CD4-positive, alpha-beta T cell treated with Interleukin-6 for 4 hours (primary cell): ENCODE measurements at places on chromosomes 4 and X.
A peak's percentile ranks its signal among the peaks of the same experiment; 100 is the strongest.

GRCh38 chr4:141028024-141028529, 105.2 kb downstream of the RNF150 start:
- no peak for DNase-seq

DNA sequence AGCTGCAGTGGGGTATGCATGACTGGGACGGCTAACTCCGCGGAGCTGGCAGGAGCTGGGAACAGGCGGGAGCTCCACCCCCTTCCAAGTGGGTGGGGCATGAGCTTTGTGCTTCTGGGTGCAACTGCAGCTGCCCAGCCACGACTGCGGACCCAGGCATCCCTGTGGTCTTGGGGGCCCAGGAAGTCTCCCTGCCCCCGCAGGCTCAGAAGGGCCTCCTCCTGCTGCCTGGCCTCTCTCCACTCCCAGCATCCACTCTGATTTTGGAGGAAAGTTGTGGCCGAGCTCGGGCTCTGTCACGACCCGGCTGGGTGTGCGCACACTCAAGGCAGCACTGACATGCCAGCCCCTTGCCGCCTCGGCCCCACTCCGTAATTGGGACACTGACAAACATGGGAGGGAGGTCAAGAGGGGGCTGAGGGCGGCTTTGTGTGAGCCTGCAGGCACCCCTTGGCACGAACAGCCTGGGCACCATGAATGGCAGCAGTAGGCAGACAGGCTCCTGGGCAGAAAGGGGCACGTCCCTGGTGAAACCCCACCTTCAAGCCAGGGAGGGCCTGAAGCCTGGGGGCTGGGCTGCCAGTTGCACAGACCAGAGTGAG, 822.6 kb downstream of the GLUD2 start:
- no peak for DNase-seq

- no peak for DNase-seq
Measured at GRCh38 chrX:110448459-110448858, 89.8 kb downstream of the RTL9 start.

DNA sequence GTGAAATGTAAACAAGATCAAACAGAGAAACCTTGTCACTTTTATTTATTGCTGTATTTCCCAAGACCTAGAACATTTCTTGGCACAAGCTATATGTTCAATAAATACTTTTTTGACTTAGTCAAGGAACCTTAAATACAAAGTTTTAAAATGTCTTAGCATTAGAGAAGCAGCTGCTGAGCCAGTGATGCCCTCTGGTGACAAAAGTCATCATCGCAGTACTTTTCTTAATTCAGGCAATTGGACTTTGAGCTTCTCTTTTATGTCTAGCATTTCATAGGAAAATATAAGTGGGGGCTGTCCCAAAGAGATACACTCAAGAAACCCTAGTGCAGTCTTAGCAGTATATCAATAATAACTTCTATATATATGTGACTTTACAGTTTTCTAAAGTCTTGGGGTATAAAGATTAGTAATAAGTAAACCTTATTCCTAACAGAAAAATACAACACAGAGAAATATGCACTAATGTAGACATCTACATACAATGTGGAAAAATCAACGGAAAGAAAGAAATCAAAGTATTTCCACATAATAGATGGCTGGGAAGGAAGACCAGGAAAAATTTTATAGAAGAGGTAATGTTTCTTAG, 118.4 kb downstream of the DTHD1 start:
- DNase-seq = peak; percentile 65

- DNase-seq = no peak
Measured at GRCh38 chr4:185467101-185467500, 4.4 kb downstream of the CCDC110 start.

DNA sequence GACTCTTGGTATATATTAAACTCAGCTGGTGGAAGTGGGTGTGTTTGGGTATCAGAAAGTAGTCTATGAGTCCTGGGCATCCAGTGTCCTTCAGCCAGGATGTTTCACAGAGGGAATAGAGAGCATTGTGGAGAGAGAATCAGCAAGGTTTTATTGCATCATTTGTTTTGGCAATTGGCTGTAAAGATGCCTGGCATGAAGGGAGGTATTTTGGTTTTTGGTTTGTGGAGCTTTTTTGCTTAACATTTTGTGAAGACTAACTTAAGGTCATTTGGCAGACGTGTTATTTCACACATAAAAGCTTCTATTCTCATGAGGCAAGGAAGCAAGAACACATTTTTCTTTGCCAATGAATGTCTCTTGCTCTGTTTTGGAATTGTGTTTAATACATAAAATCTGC, 71.1 kb downstream of the DCLK2 start:
- no peak for DNase-seq

DNA sequence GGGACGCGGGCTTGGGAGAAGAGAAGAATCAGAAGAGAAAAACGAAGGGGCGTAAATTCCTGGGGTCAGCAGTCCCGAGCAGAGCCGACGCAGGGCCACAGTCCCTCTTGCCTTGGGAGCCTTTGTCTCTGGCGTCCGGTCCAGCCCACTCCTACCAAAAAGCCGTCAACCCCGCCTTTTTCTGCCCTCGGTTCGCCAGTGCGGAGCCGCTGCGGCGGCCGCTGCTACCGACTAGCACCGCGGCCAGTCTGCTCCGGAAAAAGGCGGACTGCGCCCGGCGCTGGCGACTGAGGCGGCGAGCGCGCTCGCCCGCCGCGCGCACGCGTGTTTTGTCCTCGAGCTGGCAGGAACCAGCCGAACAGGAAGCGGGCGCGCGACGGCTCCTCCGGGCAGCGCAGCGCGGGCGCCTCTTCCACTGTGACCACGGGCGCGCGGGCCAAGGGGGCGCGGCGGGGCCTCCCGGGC, 502 bp downstream of the HNRNPDL start:
- DNase-seq = peak; percentile 84

DNA sequence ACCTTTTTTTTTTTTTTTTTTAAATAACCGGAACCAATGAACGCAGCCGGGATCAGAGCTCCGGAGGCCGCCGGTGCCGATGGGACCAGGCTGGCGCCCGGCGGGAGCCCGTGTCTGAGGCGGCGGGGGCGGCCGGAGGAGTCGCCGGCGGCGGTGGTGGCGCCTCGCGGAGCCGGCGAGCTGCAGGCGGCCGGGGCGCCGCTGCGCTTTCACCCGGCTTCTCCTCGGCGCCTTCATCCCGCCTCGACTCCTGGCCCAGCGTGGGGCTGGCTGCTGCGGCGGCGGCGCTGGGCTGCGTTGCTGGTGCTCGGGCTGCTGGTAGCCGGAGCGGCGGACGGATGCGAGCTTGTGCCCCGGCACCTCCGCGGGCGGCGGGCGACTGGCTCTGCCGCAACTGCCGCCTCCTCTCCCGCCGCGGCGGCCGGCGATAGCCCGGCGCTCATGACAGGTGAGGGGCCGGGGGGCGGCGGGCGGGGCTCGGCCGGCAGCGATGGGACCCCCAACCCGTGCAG, 337 bp downstream of the STIM2 start:
- DNase-seq = peak; percentile 63

- DNase-seq = no peak
Measured at GRCh38 chr4:93732509-93732908, 96.0 kb upstream of the ATOH1 start.

GRCh38 chr4:145182222-145182621, 1.8 kb upstream of the OTUD4 start:
- DNase-seq = no peak

GRCh38 chr4:125734504-125734903, 419.7 kb downstream of the FAT4 start:
- no peak for DNase-seq

GRCh38 chrX:69508610-69509009, 4.5 kb downstream of the NALF2 start:
- DNase-seq = no peak

DNA sequence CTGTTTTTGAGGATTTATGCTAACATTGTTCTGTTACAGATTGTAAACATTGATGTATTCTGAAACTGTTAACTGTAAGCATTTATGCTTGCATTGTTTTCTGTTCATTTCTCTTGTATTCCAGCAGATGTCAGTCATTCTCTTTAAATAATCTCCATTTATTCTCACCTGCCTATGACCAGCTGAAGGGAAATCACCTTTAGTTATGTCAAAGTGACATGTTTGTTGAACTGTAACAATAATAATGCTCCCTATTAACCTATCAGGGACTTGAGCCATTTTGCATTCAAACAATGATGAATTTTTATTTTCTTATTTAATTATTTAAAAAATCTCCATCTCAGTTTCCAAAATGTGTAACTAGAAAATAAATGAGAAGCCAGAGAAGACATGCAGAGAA, 58.0 kb downstream of the SPCS3 start:
- DNase-seq = no peak

DNA sequence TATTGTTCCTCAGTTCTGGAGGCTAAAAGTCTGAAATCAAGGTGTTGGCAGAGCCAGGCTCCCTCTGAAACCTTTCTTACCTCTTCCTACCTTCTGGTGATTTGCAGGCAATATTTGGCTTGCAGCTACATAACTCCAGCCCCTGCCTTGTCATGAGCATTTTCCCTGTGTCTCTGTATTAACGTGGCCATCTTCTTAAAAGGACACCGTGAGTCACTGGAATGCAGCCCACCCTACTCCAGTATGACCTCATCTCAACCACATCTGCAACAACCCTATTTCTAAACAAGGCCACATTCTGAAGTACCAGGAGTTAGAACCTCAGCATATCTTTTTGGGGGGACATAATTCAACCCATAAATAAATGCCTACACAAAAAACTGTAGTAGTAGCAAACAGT, 40.7 kb downstream of the FANCB start:
- no peak for DNase-seq

DNA sequence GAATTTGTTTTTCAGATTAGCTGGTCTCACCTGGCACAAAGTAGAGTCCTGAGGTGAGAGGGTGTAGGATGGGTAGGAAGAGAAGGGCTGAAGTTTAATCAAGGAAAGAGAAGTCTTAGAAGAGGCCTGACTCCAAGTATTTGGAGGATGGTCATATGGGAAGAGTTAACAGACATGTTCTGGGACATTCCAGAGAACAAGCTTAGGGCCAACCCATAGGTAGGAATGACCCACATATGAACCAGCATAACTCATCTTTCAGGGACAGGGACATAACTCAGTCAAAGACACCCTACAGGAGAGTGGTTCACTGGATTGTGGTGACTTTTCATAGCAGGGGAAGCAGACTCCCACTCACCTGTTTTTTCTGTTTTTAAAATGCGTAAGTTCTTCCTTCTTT, 27.9 kb upstream of the ANXA5 start:
- no peak for DNase-seq

DNA sequence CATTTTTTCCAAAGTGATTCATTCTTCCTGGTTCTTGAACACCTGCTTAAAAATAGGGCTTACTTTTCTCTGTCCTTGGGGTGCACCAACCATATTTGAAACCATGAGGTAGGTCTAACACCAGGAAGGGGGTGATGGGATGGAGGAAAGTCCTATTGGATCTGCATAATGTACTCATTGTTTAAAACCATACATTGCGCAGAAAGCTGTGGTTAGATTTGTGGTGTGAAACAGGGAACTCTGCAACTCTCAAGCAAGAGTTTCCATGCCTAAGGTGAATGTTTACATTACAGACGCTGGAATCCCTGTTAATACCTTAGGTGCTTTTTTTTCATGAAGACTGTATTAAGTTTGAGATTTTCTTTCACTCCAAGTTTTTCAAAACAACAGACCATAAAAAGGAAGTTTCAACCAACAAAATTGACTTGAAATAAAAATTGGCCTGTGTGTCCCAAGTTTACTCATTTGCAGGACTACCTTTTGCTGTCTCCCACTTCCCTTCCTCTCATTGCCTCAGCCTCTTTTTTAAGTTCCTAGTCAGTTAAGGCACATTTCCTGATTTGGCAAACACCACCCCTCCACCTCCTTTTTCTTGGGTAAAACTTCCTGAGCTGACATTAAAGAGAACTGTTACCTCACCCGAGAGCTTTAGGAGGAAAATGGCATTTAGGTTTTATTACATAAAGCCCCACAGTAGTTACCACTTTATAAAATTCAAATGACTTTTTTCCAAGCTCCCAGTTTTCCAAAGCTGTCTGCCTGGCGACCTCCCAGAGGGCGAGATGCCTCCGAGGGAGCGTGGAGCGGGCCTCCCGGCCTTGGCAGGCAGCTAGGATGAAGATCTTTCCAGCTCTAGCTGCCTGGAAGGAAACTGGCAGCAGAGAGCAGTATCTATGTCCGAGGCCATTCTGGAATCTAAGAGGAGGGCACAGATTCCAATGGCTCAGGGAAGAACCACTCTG, 47.9 kb upstream of the RBPJ start:
- DNase-seq = no peak

GRCh38 chr4:184196730-184197385, 20.8 kb downstream of the ENPP6 start:
- no peak for DNase-seq

GRCh38 chr4:168361365-168362024, 42.9 kb upstream of the DDX60 start:
- DNase-seq = no peak

DNA sequence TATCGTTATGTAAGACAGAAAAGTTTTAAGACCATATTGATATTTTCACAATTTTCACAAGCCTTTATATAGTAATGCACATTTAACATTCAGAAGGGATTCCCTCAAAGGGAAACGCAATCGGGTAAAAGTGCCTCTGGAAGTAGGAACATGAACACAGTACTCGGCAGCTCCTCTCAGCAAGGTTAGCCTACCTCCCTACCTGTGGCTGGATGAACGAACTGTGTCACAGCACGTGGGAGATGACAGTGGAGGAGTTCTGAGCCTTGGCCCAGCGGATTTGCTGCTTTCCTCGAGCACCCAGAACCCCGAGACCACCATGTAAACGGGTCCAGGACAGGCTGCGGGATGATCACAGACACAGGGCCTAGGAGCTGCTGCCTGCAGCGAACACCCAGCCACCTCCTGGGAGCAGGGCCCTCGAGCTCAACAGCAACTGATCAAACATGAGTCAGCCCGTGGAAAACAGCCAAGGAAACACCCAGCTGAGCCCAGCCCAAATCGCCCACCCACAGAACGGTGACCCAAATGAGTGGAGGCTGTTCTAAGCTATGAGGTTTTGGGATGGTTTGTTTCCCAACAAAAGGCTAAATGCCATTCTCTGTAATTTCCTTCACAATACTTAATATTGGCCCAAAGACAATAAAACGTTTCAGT, 30.4 kb downstream of the FAT1 start:
- DNase-seq = no peak

- no peak for DNase-seq
Measured at GRCh38 chrX:54066841-54067240, 22.6 kb upstream of the PHF8 start.

DNA sequence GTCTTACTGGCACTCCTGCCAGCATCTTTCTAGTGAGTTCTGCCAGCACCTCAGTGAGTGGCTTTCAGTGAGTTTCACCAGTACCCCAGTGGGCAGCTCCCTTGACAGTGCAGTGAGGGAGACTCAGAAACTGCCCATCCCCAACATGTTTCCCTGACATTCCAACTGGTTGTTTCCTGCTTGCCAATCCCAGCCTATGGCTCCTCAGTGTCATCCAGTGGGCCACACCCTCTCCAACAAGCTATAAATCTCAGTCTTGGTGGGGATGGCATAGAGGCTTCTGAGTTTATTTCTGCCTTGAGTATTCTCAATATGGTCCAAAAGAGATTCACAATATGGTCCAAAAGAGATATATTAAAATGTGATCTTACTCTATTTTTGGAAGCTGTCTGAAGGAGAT, 461.2 kb upstream of the NR3C2 start:
- no peak for DNase-seq

DNA sequence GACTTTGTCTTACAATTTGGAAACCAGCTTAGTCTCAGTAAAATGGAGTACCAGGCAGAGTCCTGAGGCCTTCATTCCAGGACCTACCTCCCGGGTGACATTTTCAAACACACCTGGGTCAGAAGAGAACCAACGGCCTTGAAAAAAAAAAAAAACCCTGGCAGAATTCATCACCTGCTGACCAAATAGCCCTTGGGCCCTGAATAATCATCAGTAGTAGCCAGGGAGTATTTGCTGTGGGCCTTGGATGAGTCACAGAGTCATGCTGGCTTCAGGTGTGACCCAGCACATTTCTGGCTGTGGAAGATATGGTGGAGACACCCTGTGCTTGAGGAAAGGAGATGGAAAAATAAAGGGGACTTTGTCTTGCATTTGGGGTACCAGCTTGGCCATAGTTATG, 92.2 kb downstream of the LPAR4 start:
- no peak for DNase-seq
